ENCODE measurements at places on chromosomes 3 and 15. TPM values are rescaled to one million over a fixed set of nuclear protein-coding genes. Genes with fewer than 3 reads are reported as not detected.

Gene CPLX3
- total RNA-seq, result not detected

GRCh38 chr3:127629467-127630403 lies 750 bp downstream of the PODXL2 start:
- no peak for DNase-seq

DNA sequence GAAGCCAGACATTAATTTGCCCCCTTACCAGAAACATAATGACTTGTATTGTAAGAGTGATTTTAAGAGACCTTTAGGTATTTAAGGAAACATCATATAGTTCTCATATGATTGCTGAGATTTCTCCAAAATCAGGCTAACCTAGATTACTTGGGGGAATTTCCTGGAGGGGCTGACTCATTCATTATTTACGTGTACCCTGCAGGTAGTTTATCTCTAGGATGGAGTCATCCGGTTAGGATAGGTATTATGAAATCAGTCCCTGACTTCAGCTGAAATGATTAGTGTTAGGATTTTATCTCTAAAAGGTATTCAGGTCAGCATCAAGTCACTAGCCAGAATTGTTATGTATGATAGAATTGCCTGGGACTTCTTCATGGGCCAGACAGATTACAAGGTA lies 97.5 kb downstream of the TCF12 start:
- no peak for DNase-seq

DNA sequence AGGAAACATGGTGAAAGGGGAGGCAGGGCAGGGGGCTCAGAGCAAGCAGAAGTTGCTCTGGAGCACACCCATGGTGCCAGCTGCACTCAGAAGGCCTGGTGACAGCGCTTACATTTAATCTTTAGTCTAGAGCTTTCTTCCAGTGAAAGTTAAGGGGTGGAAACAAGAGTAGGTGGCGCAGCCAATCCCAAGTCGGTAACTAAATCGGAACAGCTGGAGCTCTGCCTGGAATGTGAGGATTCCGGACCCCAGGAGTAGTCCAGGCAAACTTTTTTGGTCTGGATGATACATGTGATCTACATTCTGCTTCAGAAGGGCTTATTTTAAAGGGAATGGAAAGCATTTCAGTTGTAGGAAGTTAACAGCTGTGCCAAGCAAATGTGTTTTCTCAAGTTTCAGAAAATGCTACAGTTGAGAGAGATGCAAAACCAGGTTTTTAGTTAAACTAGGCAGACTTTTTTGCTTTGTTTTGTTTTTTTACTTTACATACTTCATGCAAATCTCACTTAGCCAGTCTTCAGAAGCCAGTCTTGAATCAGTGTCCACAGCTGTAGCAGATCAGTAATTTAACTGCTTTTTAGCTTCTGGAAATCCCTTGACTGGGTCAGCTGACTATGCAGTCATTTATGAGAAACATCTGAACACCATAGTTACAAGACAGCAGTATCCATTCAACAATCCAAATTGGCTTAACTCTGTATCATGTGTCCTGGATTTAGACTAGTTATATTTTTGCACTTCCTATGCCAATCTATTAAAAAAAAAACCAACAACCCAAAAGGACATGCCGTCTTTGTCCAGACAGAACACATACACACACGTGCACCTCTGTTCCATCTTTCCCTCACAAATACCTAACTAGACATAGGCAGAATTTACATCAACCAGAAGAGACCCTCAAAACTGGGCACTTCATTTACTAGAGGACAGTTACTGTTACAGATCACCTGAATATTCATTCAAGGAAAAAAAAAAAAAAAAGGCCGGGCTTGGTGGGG lies 33.2 kb downstream of the ZNF106 start:
- no peak for DNase-seq

- DNase-seq, result no peak
Measured at GRCh38 chr3:52256622-52257021, 11.1 kb downstream of the PPM1M start.

GRCh38 chr3:59565125-59565524 lies 515.3 kb upstream of the CFAP20DC start:
- no peak for DNase-seq

DNA sequence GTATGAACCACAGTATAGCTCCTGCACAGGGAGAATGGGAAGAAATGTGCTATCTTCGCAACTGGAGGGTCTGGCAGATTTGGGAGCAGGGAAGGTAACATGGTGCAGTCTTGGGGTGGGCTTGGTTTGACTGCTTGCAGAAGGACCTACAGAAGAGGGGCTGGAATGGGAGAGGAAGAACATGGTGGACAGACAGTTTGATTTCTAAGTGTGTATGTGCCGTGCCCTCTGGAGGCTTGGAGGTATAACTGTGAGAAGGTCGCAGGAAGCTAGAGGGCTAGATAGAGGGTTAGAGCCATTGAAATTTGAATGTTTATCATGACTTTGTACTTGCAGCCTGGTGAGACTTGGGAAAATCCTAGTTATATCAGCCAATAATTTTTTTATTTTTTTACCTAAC lies 169.2 kb downstream of the SQOR start:
- DNase-seq, result no peak
